ENCODE measurements at places on chromosomes 6 and 20.

- no peak for DNase-seq
These were observed 234.2 kb downstream of the HACE1 start for GRCh38 chr6:104625536-104625935.

DNA sequence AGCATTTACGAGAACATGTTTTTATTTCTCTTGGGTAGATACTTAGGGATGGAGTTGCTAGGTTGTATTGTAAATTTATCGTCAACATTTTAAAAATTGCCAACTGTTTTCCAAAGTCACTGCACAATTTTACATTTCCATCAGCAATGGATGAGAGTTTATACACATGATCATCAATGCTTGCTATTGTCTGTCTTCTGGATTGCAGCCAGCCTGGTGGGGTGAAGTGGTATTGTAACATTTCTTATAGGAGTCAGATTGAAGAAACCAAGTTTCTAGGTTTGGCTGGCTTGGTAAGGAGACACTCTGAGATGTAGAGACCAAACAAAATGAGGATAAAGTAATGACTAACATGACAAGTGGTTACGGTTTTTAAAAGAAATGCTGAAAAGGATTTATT, 57.1 kb upstream of the HDDC2 start:
- no peak for DNase-seq

- no peak for DNase-seq
These were observed 444.7 kb downstream of the TENT5A start for GRCh38 chr6:81307651-81308214.

GRCh38 chr20:24753130-24753529, 195.9 kb upstream of the CST7 start:
- no peak for DNase-seq

DNA sequence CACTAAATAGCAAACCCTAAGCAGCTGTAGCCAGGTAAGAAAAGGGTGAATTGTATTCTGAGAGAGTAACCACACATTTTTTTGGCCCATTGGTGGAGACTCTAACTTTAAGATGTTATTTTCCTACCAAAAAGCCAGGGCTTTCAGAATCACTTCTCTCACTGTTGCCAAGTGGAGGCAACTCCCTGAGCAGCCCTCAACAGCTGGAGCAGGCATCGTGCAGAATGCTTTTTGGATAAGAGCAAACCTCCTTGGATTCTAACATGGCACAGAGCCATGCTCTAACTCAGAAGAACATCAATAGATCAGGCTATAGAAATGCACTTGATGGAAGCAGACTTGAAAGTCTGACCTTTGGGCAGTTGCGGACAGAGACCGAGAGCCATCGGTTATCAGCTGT, 722.2 kb upstream of the CHD6 start:
- DNase-seq, result no peak

DNA sequence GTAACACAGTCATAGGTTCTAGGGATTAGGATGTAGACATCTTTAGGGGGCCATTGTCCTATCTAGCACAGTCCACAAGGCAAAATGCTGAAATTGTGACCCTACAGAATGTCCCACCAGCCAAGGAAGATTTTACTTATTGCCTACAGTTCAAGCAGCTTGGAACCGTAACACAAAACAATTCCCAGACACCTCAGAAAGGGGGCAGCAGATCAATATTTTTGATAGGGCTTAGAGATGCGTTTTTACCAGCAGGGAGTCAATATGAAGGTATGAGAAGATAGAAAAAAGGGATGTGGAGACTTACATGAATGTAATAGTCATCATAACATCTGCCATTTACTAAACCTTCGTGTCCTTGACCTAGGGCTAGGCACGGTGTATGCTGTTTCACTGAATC, 81.0 kb downstream of the TMEM170B start:
- DNase-seq, result no peak

- no peak for DNase-seq
These were observed 21.5 kb upstream of the RALGAPA2 start for GRCh38 chr20:20733943-20734342.

- no peak for DNase-seq
These were observed 17.1 kb upstream of the ASF1A start for GRCh38 chr6:118876814-118877213.

- no peak for DNase-seq
These were observed 308.3 kb upstream of the PREP start for GRCh38 chr6:105711216-105711615.

DNA sequence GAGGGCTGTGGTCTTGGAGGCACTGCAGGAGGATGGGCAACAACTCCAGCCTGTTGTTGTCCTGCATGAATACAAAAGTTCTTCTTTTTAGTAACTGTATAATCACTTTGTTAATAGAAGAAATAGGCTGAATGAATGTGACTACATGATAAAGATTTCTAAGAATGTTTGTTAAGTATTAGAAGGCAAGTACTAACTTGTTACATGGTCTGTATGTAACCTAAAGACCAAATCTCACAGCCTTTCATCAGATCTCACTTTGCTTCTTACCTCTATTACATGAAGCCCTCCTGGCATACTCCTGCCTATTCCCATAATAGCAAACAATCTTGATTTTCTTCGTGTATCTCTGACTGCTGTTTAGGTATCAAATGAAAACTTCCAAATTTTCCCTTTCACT, 73.4 kb downstream of the REPS1 start:
- no peak for DNase-seq

GRCh38 chr6:55758156-55758937, 117.0 kb downstream of the BMP5 start:
- no peak for DNase-seq

DNA sequence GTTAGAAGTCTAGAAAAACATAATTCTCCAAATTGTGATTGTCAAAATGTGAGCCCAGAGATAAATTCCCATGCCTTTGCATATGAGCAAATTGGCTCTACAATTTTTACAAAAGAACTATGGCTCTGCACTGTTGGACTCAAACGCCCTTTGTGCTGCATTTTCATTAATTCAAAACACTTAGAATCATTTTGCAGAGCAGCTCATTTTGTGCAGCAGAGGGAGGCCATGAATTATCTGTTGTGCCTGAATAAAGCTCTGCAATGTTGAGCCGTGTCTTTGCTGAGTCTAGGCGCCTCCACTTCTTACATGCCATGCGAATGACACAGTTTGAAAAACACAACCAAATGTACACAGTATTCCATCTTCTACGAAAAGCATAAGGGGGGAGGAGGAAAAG, 230.2 kb downstream of the PRKN start:
- DNase-seq, result no peak

GRCh38 chr6:166474721-166475565, 92.2 kb upstream of the MPC1 start:
- DNase-seq, result no peak

- DNase-seq, result no peak
These were observed 466.9 kb upstream of the NRSN1 start for GRCh38 chr6:23659125-23659524.

DNA sequence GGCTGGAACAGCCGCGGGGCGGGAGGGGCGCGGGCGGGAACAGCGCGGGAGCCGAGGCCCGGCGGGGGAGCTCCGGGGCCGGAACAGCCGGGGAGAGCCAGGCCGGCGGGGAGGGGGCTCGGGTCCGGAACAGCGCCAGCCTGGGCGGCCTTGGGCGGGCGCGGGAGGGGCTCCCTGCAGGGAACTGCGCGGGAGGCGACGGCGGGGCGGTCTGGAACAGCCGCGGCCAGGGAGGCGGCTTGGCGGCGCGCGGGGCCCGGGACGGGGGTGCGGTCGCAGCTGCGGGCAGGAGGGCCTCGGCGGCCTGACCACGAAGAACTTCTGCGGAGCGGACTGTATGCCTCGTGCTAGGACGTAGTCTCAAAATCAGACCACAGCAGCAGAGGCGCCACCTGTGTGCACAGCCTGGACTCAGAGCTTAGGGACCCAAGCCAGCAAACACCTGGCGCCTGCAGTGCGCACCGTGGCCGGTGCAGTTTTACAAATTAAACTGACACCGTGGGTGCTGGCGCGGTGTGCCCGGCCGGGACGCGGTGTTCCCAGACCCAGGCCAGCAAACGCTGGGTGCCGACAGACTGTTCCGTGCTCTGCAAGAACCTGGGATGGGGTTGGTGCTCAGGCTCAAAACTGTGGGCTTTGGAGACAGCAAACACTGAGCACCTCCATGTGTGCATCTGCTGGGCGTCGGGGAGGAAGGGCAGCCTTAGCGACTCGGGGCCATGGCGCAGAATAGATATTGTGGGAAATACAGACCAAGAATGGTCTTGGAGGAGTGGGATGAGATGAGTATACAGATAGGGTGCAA, 572 bp downstream of the ZNF341 start:
- DNase-seq, result peak; percentile 72

- no peak for DNase-seq
These were observed 3.1 kb downstream of the NOL4L start for GRCh38 chr20:32581839-32582658.

GRCh38 chr6:89360415-89360999, 8.0 kb upstream of the UBE2J1 start:
- DNase-seq, result no peak

GRCh38 chr20:54292185-54292584, 84.3 kb downstream of the PFDN4 start:
- no peak for DNase-seq

GRCh38 chr6:105794239-105794638, 291.9 kb upstream of the PRDM1 start:
- no peak for DNase-seq

GRCh38 chr6:161815965-161816364, 542.1 kb upstream of the AGPAT4 start:
- no peak for DNase-seq

DNA sequence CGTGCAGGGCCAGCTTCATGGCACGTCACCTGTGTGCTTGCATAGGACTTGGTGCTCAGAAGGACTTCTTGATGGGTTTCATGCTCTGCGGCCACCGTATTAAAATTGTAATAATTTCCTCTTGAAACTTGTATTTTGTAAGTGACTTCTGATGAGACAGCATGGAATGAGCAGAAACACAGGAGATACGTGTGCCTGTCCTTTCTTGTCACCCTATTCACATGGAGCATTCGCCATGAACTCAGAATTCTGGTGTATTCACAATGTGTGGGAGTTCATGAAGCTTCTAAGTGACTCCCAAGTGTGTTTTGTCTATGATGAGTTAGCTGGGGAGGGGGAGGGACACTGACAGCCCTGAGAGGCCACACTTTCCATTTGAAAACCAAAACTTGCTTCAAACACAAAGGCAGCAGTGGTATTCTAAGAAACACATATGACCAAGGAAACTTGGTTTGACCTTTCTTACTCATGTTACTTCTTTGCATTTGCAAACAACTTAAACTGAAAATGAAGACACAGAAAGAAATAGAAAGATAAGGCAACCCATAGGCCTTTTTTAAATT, 92.1 kb upstream of the NEDD9 start:
- no peak for DNase-seq

DNA sequence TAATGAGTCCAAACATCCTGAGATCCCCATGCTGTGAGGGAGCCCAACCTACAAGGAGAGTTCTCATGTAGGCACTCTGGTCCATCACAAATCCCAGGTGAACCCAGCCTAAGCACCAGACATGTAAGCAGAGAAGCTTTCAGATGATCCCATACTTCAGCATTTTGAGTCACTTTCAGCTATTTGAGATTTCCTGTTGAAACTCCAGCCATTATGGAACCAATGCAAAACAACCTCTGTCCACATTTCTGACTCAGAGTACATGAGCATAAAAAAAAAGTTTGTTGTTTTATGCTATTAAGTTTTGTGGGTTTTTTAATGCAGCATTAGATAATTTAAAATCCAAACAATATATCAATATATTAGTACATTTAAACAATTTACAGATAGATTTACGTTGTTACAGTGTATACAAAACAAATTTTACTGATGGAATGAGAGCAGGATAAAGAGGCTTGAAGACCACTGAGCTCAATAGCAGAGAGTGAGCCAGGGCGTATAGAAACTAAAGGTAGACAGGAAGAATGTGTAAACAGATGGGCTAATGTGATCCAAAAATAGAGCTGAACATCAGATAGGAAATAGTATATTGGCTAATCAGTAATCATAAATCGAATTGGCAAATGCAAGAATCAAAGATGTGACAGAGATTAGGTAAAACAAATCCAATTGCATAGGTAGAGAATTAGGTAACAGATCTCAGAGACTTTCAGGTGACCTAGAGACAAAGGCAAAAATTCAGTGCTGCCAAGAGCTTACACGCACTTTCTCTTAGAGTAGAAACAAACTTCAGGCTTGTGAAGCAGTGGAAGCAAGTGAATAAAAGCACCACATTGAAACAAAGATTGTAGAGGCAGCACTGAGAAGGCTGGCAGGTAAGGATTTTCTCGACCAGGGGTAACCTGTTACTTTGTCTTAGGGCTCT, 36.2 kb upstream of the PLCB1 start:
- no peak for DNase-seq

DNA sequence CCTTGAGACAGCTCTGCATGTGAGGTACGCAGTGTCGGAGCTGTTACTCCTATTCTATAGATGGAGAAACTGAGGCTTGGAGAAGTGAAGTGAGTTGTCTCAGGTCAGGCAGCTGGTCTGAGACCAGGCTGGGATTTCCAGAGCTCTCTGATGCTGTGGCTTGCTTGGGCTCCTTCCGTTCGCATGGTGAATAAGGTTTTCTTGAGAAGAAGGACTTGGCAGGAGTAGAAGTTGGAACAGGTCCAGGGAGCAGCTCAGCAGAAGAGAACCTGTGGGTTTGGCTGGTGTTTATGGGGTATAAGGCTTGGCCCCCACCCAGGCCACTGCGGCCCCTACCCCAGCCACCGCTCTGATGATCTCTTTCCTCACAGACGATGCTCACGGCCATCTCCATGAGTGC, 7.4 kb downstream of the SLC12A5 start:
- DNase-seq, result no peak

DNA sequence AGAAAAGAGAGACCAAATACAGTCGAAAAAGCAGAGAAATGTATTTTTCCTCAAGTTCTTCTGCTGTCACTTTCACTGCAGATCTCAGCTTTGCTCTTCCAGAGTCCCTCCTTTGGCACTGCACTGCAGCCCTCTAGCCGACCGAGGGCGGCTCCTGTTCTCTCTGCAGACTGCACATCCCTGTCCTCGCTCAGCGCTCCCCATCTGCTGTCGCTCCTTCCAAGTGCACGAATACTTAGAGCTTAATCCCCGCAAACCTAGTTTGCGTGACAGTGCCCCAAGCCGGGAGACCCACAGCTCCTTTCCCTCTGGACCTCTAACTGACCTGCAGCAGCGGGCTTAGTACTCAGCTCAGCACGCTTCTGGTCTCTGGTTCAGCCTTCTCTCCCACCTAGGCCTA, 15.2 kb downstream of the RPP21 start:
- no peak for DNase-seq

DNA sequence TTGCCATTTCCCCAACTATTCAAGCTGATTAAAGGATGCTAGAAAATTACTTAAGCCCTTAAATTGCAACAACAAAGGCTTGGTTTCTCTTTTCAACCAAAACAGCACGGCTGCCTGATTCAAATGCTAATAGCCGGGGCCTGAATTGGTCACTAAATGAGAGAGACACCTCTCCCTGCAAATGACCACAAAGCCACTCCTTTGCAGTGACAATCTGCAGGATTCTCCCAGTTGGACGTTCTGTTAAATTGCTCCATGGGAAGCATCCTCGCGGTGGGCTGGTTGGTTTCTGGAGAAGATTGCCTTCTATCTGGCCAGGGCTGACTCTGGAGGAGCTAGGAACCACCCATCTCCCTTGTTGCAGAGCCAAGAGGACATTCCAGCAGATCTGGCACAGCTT, 29.7 kb upstream of the TBXT start:
- DNase-seq, result no peak

- DNase-seq, result no peak
These were observed 120.7 kb upstream of the CLDN20 start for GRCh38 chr6:155143029-155143577.

Data from stimulated activated CD4-positive, alpha-beta T cell treated with anti-CD3 and anti-CD28 coated beads, Interleukin-1b, Interleukin-23, amount 100 ng/mL, for 1 hour (primary cell).